ENCODE measurements at places on chromosomes 5 and 9. TPM values are rescaled to one million over a fixed set of nuclear protein-coding genes. Genes with fewer than 3 reads are reported as not detected.
A peak's percentile ranks its signal among the peaks of the same experiment; 100 is the strongest.

The TLN1 gene
- total RNA-seq: 540 TPM

DNA sequence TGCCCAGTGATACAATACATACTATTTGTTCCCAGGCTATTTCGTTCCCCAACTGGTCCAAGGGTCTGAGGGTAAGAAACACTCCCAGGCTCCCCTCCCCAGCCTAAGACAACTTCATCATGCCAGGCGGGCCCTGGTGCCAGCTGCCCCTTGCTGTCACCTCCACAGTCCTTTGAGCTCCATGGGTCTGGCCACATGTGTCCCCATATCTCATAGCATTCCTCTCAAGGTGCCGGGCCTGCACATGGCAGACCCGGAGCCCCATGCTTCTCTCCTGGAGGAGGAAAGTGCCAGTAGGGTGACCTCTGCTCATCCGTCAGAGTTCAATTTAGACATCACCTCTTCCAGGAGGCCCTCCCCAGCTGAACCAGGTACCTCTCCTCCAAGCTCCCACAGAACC lies 120.5 kb downstream of the C5orf15 start:
- H3K4me3 ChIP-seq: no peak overlapping the region
- no peaks in the 10 kb centered on the region for H3K4me1 ChIP-seq
- H3K36me3 ChIP-seq: no peaks in the 10 kb centered on the region
- H3K27me3 ChIP-seq: no peaks in the 10 kb centered on the region
- H3K27ac ChIP-seq: no peak overlapping the region

The EPB41L4A gene
- 19.6 TPM for total RNA-seq

GRCh38 chr5:117812861-117813260 lies 1175.5 kb downstream of the DTWD2 start:
- H3K4me3 ChIP-seq: no peak overlapping the region
- no peaks in the 10 kb centered on the region for H3K4me1 ChIP-seq
- no peaks in the 10 kb centered on the region for H3K27me3 ChIP-seq

GRCh38 chr5:149464796-149465489 lies 85.9 kb upstream of the IL17B start:
- peak overlapping the region; percentile 66 for H3K27ac ChIP-seq
- H3K4me1 ChIP-seq: peaks cover 12% of the 10 kb centered on the region
- no peak overlapping the region for H3K4me3 ChIP-seq
- no peaks in the 10 kb centered on the region for H3K36me3 ChIP-seq
- peak; percentile 68 for DNase-seq
